Mesothelial cell of epicardium (in vitro differentiated cells): ENCODE measurements at places on chromosomes 5 and 9. TPM values are rescaled to one million over a fixed set of nuclear protein-coding genes. Genes with fewer than 3 reads are reported as not detected.

Gene CDH6
- 0.18 to 0.54 TPM (median 0.47 TPM) in 3 replicates for total RNA-seq

Gene MYO10
- 50.1 to 56.7 TPM (median 51.9 TPM) in 3 replicates for total RNA-seq

Gene ADAMTS16
- 23.7 to 27.6 TPM (median 24.3 TPM) in 3 replicates for total RNA-seq

- H3K27ac ChIP-seq = no peak overlapping the region
- H3K4me3 ChIP-seq = no peak overlapping the region
- DNase-seq = no peak
- H3K4me1 ChIP-seq = peaks cover 4% of the 10 kb centered on the region
Observed at GRCh38 chr5:35117967-35118366, 70.2 kb upstream of the AGXT2 start.

DNA sequence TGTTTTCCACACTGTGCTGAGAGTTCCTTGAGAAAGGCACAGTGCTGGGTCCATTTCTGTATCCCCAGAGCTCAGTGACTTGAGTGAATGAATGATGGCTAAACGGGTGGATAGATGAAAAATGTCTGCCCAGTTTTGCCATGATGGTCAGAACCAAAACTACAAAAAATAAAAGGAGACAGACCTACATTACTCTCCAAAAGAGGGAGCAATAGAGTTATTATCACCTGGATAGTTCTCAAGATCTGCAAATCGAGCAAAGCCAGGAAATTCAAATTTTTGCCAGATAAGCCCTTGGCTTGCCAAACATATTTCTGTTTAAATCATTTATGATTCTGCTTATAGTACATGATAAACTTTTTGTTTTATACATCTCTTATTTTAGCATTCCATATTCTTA lies 214.2 kb upstream of the ZNF462 start:
- H3K27me3 ChIP-seq = no peaks in the 10 kb centered on the region
- DNase-seq = no peak

- H3K36me3 ChIP-seq = no peaks in the 10 kb centered on the region
- peaks cover 19% of the 10 kb centered on the region for H3K27me3 ChIP-seq
- H3K27ac ChIP-seq = no peak overlapping the region
- H3K4me3 ChIP-seq = no peak overlapping the region
- no peaks in the 10 kb centered on the region for H3K4me1 ChIP-seq
Observed at GRCh38 chr5:133260715-133261114, 208.9 kb downstream of the HSPA4 start.

DNA sequence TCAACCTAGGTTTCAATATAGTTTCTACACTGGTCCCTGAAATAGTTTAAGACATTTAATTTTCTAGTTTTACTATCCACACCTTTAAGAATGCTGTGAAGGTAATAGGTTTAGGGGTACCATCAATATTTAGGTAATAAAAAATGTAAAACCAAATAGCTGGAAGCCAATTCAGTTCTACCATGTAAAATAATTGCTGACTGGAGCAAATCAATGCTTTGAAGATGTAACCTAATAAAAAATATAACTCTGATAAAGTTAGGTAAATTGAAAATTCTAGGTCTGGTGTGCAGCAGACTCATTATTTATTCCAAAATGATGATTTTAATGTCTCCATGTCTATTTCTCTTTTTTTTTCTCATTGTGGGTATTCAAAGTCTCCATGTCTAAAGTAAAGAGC lies 21.8 kb downstream of the CDH6 start:
- H3K4me1 ChIP-seq = peaks cover 17% of the 10 kb centered on the region
- H3K4me3 ChIP-seq = no peak overlapping the region
- DNase-seq = no peak
- no peaks in the 10 kb centered on the region for H3K36me3 ChIP-seq
- H3K27me3 ChIP-seq = no peaks in the 10 kb centered on the region
